ENCODE measurements at places on chromosomes 7 and 10.

- no peak for DNase-seq
These were observed 927 bp upstream of the ALOX5 start for GRCh38 chr10:45373003-45373575.

- DNase-seq = no peak
These were observed 145.1 kb downstream of the ACTR3B start for GRCh38 chr7:152904698-152905097.

- DNase-seq = no peak
These were observed 31.6 kb downstream of the PPIF start for GRCh38 chr10:79378647-79379511.

DNA sequence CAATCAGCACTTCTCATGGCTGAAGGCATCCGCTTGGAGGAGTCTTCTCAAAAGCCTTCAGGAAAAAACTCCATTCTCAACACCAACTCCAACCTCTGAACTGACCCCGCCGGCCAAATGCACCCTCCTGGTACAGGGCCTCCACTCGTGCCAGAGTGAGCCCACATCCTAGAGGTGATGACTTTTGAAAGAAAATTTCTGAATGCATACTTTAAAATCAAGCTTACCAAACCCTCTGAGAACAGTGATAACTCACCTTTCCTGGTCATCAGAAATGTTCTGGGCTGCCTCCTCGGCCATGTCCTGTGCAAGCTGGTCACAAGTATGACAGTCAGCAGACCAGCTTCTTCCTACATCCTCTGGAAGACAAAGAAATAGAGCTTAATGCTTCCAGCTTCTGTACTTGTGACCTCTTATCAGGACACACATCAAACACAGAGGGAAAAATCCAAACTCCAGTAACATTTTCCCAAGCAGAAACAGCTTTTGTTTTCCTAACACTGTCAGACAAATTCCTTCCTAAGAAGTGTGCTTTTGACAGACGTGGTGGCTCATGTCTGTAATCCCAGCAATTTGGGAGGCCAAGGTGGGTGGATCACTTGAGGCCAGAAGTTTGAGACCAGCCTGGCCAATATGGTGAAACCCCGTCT is at the start of gene PKD1L1:
PKD1L1 (minus strand) TSS at position 326 of the 650 bp plus-strand sequence; CDS start at position 300, 26 bp downstream.
- no peak for DNase-seq

DNA sequence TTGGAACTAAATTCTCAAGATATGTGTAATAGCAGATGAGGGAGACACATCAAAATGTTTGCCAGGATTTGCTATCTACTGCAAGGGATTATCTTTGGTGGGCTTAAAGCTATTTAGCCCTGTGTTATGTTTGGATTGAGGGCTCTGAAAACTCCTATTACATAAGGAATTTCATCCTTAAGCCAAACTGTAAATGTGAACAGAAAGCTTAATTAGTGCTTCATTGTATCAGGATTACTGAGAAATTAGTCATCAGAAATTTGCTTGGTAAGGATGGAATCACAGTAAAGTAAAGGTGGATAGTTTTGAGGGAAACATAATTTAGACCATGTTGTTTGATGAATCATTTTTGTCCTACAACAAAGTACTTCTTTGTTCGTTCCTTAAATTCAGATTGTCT is 8.3 kb downstream of the ANKRD7 start:
- DNase-seq = no peak

DNA sequence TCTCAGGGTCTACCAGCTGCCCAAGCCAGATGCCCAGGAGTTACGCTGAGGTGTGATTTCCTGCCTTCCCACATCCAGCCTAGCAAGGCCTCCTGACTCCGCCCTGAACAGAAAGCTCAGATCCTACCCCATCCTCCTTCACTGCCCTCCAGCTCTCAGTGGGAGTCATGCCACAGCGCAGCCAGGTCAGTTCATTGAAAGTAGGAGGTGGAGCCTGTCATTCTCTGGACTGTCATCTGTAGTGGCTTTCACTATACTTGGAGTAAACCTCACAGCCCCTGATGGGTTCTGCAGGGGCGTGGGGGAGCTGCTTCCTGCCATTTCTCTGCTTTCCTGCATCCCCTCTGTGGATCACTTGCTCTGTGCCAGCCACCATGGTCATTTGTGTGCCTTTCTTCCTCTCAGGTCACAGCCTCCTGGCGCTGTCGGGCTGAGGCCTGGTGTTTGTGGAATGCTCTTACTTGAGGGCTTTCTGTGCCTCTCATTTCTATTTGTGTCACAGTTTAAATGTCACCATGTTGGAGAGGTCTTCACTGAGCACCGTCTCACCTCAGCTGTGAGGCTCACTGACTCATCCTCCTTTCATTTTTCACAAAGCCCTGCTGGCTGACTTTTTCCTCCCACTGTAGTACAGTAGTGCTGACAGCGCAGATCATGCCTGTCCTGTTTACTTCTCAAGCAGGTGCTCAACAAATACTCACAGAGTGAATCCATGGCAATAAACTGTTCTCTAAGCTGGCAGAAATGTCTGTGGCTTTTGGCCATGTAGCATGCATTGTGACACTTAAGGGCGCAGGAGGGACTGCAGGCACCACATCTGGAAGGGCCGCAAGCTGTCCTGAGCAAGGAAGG is 61.0 kb upstream of the TMEM248 start:
- no peak for DNase-seq

DNA sequence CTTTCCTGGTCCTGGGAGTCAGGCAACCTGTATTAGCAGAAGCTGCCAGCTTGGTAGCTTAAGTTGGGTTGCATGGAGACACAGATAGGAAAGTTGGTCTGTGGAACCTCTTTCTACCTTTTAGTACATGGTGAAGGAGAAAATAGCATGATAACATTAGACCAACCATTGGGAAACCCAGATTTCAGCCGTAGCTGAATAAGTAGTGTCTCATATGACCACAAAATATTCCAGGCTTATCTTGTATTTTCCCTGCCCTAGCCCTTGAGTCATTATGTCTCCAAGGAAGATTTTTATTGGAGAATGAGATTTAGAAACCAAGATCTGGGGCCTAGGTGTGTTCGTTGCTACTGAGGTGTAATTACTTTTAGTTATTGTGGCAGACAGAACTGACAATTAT is 67.2 kb downstream of the CCSER2 start:
- DNase-seq = no peak

GRCh38 chr10:125802739-125803138 is 20.3 kb downstream of the UROS start:
- no peak for DNase-seq

- no peak for DNase-seq
These were observed 52.0 kb upstream of the ST8SIA6 start for GRCh38 chr10:17506390-17506789.

DNA sequence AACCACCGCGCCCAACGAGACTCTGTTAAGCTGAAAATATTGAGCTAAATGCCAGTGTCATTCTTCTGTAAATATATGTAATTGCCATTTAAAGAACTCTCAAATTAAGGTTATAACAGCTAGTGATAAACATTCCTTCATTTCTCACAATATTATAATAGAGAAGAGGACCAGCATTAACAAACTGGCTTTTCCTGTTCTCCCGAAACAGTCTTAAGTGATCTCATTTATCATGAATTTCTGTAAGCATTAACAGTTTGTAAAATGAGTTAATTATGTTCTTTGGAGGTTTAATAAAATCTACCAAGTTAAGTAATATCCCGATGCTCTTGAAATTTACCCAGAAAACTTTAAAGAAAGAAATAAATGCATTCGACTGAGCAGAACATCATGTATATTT is 352.8 kb downstream of the KCNMA1 start:
- DNase-seq = no peak

DNA sequence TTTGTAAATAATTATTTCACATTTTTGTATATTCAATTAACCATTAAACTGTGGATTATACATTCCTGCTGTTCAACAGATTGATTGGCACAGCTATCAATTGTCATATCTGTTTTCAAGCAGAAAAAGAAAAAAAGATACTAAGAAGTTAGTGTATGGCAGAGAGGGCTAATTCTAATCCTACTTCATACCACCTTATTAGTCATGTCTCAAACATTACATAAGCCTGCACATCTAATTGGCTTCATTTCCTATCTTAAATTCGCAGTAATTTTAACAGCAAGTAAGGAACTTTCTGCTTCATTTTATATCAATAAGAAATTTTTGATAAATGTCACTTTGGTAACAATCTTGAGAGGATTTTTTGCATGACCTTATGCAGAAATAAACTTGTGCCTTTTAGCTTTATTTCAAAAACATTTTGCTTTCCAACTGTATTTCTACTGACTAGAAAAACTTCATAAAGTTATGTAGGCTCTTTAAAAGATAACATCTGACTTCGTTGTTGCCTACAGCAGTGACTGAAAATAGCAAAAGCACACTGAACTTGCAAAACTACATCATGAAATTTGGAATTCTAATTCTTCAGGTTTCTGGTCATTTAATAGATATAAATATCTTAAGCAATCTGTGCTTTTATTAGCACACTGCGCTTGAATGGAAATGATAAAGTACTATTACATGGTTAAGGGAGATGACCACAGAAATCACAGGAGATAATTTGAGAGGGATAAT is 111.5 kb downstream of the SEMA3C start:
- no peak for DNase-seq

GRCh38 chr7:101543242-101543766 is 85.8 kb downstream of the MYL10 start:
- no peak for DNase-seq

- no peak for DNase-seq
These were observed 7.8 kb upstream of the ZYX start for GRCh38 chr7:143373255-143373794.

- no peak for DNase-seq
These were observed 285.1 kb downstream of the CCSER2 start for GRCh38 chr10:84613336-84614021.

GRCh38 chr10:105210546-105210945 is 569.5 kb downstream of the SORCS3 start:
- no peak for DNase-seq

- DNase-seq = no peak
These were observed 218.3 kb downstream of the DOCK4 start for GRCh38 chr7:111987886-111988285.

GRCh38 chr10:58281092-58281752 is 12.3 kb downstream of the CISD1 start:
- no peak for DNase-seq

GRCh38 chr7:24916463-24917040 is 63.4 kb downstream of the OSBPL3 start:
- no peak for DNase-seq

GRCh38 chr7:18890885-18891621 is 226.4 kb downstream of the TWIST1 start:
- no peak for DNase-seq

GRCh38 chr10:47421057-47421952 is 37.2 kb upstream of the ZNF488 start:
- no peak for DNase-seq

DNA sequence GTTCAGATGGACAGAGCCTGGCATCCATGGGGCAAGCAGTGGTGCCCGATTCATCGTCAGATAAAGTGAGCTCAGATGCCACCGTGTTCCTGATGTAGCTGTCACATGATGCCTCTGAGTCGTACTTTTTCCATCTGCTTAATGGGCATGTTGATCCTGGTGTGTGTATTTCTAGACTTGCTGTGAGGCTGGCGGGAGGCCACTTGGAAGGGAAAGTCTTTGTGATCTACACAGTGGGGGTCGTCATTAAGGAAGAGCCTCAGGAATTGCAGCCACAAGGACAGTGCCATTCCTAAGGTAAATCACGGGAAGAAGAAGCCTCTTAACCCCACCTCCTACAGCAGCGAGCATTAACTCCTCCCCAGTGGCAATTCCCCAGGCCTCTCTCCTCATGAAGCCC is 63.0 kb downstream of the RGS10 start:
- no peak for DNase-seq

- no peak for DNase-seq
These were observed 11.1 kb downstream of the MSRB2 start for GRCh38 chr10:23106331-23107072.

All from stimulated activated CD4-positive, alpha-beta T cell treated with anti-CD3 and anti-CD28 coated beads, Interleukin-1b, Interleukin-23, amount 100 ng/mL, for 1 hour (primary cell).